Bone marrow (tissue), 2 donors: ENCODE measurements at places on chromosomes 13 and 19.

DNA sequence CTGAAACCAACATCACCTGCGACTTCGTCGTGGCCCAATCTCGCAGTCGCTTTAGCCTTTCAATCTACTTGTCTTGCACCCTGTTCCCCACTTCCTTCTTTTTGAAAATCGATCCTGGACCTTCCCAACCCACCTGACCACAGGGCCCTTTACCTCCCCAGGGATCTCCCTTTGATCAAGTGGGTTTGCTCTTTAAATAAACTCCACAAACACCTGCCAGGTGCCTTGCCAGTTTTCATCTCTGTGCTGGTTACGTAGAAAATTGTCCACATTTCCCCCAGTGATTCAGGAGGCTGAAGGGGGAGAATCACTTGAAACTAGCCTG is 14.5 kb upstream of the RAB20 start:
- DNase-seq = no peak

- DNase-seq = no peak
These were observed 214.0 kb downstream of the DLEU7 start for GRCh38 chr13:50629497-50629896.

- no peak for DNase-seq
These were observed 239.2 kb upstream of the SLITRK1 start for GRCh38 chr13:84121456-84121855.

DNA sequence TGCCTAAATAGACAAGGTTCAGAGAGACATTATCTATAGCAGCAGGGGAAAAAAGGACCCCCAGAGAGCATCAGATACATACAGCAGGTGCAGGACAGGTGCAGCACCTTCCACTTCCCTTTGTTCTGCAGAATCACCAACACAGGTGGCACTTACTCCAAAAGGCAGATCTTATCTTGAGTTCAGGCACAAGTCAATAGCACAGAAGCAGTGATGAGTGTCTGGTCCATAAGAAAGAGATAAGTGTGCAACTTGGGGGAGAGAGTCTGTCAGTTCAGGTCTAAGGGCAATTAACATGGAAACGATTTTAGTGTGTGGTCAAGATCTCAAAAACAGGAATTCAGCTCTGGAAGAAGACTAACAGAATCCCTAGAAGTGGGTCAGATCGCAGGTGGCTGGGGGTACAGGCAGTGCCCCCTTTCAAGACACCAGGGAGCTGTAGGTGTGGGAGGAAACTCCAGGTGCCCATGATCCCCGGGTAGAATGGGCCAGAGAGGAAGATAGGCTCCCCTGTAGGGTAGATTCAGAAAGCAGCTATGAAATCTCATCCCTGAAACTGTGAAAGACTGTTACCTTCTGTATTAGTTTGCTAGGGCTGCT is 40.6 kb downstream of the TNFSF11 start:
- DNase-seq = no peak

DNA sequence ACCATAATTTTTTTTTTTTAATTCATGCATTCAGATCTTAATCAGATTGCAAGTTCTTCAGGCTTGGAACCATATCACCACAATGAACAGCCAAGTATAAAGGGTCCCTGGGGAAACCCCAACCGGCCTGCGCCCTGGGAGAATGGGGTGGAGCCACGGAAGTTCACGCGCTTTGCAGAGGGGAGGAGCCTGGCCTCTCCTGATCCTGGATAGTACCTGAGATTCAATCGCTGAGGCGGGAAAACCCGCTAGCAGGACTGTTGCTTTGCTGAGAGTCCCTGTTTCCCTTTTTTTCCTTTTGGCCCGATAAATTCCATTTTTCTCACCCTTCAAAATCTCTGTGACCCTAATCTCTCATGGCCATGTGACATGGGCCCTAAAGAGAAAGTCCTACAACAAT is 385.1 kb downstream of the IRS2 start:
- no peak for DNase-seq

- DNase-seq = no peak
These were observed 43.8 kb downstream of the ZNRF4 start for GRCh38 chr19:5498830-5499550.

DNA sequence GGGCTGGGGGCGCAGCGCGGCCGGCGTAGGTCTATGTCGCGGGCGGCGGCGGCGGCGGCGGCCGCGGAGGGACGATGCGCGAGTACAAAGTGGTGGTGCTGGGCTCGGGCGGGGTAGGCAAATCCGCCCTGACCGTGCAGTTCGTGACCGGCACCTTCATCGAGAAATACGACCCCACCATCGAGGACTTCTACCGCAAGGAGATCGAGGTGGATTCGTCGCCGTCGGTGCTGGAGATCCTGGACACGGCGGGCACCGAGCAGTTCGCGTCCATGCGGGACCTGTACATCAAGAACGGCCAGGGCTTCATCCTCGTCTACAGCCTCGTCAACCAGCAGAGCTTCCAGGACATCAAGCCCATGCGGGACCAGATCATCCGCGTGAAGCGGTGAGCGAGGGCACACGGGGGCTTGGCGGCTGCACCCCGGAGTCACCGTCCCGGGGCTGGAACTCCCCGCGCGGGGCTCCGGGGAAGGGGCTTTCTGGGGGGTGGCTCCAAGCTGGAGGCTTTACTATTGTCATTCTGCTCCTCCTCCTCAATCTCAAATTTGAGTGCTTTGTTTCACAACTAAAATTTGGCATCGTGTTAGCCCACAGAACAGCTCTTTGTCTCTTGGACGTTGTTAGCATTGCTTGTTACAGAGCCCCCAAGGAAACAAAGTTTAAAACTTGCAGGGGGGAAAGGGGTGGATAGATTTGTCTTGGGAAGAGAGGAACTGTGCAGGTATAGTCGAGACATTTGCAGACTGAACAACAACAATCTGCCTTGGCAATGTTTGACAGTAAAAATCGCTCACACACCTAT is 630 bp downstream of the RAP2A start:
- peak; percentile 29 for DNase-seq

DNA sequence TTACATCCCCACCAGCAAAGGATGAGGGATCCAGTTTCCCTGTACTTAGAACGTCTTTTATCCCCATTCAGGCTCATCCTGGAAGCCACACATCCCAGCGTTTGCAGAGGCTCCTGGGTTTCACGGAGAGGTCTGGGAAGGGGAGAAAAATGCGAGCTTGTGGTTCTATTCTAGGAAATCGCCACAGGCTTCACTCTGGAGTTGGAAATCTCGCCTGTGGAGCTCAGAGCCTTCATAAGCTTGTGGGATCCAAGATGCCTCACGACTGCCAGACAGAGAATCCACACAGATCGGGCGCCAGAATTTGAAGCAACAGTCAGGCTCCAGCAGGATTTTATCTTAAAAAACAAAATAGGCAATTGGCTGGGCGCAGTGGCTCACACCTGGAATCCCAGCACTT is 157.9 kb downstream of the PTPRS start:
- no peak for DNase-seq

DNA sequence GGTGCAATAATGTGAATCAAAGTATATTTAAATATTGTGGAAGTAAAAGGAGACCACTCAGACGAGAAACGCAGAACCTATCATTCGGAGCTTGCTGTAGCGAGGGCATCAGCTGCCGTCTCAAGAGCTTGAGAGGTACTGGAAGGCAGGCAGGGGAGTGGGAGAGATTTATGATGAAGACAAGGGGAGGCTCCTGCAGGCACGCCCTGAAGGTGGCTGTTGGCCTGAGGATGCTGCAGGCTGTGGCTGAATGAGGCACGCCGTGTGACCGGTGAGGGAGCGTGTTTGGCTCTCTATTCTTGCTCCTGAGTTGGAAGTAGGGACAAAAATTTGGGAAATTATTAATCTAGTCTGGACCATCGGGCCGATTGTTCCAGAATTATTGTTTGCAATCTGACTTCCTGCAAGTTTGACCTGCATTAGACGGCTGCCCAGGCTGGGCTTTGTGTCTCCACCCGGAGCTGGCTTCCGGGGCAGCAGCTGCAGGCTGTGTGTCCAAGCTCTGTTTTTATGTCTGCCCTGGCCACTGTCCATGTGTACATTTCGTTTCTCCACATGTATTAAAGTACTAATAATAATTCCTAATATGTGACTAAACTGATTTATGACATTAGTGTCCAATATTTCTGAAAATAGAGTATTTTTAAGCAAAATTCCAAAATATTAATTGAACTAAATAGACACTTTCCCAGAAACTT is 91.1 kb upstream of the ANKRD10 start:
- no peak for DNase-seq

GRCh38 chr13:73657821-73658540 is 476.2 kb downstream of the KLF12 start:
- no peak for DNase-seq

- no peak for DNase-seq
These were observed 95.0 kb downstream of the LIG4 start for GRCh38 chr13:108120302-108120701.

- no peak for DNase-seq
These were observed 599 bp downstream of the C19orf12 start for GRCh38 chr19:29714371-29714952.

- no peak for DNase-seq
These were observed 96.1 kb downstream of the FRY start for GRCh38 chr13:32127691-32128090.

GRCh38 chr13:111458739-111459138 is 138.3 kb downstream of the TEX29 start:
- no peak for DNase-seq

DNA sequence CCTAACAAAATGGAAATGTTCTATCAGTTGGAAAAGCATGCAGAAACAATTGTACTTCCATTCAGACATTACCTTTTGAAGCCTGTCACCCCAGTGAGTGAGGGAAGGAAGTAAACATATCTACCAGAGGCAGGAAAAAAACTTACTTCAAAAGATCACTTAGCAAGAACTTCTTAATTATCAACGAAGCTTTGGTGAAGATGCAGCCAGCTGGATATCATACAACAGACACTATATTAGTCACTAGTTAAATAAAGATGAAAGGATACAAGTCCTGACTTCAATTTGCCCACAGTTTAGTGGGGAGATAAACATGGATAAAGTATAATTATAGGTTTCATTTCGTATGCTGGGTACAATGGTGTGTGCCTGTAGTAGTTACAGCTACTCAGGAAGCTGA is 148.8 kb downstream of the TNFRSF19 start:
- no peak for DNase-seq

- DNase-seq = no peak
These were observed 5.0 kb upstream of the ADM5 start for GRCh38 chr19:49684251-49684982.

DNA sequence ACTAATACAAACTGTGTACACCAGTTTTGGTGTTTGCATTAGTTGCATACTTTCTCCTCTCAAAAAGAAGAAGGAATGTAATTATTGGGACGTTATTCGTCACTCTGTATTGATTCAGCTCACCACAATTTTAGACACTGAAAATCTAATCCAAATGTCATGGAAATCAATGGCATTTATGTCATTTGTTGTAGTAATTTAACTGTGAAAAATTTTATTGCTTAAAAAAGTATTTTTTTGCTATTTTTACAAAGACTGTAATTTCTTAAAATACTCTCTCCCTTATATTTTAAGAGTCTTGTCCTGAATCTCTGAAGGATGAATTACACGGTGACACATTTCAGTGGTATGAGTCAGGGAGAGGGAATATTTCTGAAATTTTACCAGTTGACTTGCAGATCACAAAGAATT is 2117.6 kb downstream of the PCDH9 start:
- DNase-seq = no peak

- DNase-seq = no peak
These were observed 77.0 kb downstream of the STARD13 start for GRCh38 chr13:33208290-33209220.
